Activated naive CD4-positive, alpha-beta T cell treated with Interleukin-2 at 50 U/mL for 16 hours (primary cell): ENCODE measurements at places on chromosomes 7 and 10.

GRCh38 chr7:37732253-37732652 is 48.7 kb downstream of the GPR141 start:
- DNase-seq, result no peak

DNA sequence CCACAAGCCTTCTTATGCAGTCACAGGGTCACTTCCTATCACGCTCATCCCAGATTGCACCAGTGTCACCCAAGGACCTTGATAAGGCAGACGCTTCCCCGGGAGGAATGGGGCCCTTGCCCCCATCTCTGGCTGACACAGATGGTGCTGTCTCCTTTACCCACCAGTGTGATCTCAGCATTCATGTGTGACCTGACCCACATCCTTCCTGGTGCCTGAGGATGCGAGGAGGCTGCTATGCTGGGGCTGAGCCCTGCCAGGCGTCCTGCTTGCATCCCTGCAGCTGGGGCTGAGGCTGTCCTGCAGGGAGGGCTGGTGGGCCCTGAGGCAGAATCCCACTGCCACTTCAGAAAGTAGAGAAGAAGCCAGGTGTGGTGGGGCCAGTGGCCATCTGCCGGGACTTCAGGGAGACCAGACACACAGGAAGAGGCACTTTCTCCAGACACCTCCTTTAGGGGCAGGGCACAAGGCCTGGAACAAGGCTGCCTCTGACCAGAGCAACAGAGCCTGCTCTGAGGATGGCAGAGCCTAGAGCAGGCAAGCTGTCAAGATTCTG is 35.3 kb downstream of the RASGEF1A start:
- DNase-seq, result peak; percentile 19

DNA sequence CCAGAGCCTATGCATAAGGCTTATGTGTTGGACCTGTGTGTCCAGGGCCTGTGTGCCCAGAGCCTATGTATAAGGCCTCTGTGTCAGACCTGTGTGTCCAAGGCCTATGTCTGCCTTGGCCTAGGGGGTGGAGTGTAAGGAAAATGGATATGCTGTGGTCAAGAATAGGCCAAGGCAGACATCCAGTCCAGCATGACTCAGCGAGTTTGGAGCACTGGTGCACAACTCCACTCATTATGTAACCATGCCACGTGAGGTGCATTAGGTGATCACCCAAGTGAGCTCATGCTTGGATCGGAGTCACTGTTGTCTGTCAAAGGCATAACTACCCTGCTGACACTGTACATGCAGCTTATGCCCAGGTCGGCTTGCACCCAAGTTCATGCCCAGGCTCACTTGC is 238.9 kb downstream of the CACNA2D1 start:
- no peak for DNase-seq

DNA sequence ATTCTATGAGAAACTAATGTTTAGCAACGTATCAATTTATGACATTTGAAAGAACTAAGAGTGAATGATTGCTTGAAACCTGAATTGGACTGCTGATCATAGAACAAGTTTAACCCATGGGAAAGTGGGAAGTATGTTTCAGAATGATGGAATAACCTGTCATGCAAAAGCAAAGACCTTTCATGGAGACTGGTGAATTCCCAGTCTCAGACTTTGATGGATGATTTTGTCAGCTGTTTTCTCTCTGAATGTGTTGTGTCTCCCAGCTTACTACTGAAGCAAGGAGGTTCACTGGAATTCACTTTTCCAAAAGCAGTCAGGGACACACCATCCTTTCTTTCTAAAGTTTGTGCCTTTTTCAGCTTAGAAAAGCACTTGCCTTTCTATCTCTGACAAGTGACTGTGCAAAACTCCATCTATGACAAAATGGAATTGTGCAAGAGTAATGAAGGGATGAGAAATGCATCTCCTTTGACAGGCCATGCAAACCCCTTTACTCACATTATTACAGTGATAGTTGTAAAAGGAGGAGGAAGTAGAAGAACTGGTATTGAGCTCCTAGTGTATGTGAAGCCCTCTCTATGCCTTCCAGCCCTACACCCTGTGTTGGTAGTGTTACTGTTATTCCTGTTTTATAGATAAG is 176.1 kb downstream of the PRKG1 start:
- no peak for DNase-seq

- peak; percentile 41 for DNase-seq
Measured at GRCh38 chr10:12902135-12902572, 99.4 kb downstream of the CCDC3 start.

GRCh38 chr7:128405471-128406313 is 4.1 kb downstream of the IMPDH1 start:
- DNase-seq, result peak; percentile 64
